Spinal cord (tissue), 10 donors: ENCODE measurements at places on chromosomes 2 and 18.

- DNase-seq, result no peak
Measured at GRCh38 chr2:60555783-60556139, 2.3 kb upstream of the BCL11A start.

DNA sequence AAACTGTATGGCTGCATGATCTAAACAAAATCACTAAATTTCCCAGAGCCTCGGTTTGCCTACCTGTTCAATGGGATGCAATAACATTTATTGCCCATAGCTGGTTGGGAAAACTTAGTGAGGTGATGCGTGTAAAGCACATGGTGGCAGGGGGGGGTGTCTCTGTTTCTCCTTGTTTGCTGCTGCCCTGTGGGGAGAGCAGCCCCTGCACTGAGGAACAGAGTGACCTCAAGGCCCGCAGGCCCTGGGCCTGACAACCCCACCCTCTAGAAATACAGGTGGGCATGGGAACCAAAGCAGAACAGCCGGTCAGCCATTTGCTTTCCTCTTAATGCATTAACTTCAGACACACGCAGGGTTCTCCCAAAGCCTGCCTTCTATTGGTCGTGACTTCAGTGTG lies 55.1 kb upstream of the SLC66A3 start:
- DNase-seq, result no peak

DNA sequence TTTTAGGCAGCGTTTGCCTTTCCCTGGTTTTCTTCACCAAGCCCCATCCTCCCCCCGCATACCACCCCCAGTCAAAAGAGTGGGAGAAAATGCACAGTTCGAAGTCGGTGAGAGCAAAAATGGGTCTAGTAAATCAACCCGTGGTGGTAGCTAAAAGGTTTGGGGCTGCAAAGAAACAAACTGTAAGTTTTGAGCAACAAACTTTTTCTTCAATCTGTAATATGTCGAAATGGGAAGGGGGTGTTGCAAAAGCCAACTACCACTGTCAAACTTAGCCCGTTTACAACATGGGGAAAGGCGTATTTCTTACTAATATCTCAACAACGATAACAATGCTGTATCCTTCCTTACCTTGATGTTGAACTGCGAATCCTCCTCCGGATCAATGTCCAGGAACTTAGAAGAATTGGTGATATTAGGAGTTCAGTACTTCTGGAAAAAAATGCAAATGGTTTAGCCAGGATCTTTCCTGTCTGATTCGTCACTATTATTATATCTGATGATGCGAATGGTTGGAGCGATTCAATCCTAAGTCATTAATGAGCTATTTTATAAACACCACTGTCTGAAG lies 2.4 kb upstream of the SATB2 start:
- DNase-seq, result no peak

DNA sequence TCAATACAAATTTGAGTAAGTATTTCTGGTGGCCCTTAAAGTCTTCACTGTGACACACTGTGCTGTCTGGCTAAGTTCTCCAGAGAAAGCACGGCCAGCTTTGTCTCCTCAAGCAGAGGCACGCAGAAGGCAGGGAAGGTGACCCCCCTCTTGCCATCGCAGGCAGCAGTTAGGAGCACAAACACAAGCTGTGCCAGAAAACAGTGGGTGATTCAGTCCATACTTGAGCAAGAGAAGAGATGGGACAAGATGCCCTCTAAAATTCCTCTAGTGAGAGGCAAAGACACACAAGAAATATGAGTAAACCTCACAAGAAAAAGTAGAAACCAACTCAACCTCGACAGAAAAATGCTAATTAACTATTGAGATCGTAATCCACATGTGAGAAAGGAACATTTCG lies 9.8 kb downstream of the MCEE start:
- no peak for DNase-seq

GRCh38 chr2:130372833-130373807 lies 17.3 kb downstream of the PTPN18 start:
- DNase-seq, result no peak

DNA sequence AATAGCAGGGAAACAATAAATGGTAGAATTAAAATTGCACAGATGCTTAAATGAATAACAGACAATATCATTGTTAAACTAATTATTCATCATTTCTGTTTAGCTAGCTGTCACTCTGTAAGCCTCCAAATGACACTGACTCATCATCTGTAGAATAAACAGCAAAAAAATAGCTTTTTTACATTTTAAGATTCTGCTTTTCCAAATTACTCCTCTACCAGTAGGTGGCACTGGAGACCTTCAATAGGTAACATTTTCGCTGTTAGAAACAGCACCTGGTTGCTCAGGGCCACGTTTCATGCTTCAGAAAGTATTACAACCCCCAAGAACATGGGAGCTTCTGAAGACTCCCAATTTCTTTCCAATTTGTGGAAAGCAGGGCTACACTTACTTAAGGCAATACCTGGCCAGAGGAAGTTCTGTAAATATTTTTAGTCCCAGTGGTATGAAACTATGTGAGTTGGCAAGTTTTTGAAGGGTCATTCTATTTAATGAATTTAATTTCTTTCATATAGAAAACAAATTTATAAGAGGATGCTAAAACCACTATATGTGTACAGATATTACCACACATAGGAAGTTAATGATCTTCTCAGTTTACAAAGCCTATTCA lies 45.4 kb downstream of the TTN start:
- peak; percentile 26 for DNase-seq

DNA sequence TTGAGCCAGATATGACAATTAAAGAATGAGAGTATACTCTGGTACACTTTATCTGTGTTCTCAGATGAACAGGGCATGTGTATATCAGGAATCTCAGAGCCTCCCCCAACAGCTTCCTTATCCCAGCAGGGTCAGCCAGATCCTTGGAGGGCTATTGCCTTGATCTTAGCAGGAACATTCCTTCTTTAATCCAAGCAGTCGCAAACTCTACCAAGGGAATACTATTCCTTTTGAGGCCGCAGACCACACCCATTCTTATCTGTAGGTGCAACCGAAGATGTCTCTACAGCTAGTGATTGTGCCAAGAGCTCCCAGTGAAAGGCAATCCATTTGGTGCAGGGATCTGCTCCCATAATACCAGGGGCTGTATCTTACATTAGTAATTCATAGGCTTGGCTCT lies 118.3 kb upstream of the DOK6 start:
- no peak for DNase-seq

DNA sequence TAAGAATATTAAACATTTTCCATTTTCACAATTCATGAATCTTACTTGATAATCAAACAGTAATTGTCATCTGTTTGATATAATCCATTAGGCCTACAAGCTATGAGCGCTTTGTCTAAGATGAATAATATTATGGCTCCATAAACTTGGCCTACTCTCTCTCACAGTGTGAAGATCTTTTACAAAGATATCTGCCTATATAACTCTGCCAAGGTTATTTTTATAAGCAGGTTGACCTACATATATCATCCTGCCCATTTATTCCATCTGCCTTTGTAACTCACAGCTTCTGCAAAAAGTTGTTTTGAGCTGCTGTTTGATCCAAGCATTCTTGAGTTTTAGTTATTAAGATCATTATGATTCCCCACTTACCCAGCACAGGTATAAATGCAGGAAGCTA lies 158.3 kb downstream of the PDE11A start:
- no peak for DNase-seq

- DNase-seq, result no peak
Measured at GRCh38 chr2:72081451-72081850, 66.2 kb downstream of the CYP26B1 start.
